ENCODE measurements at places on chromosomes 3 and 15. TPM values are rescaled to one million over a fixed set of nuclear protein-coding genes. Genes with fewer than 3 reads are reported as not detected.

Gene ADCY5
- 8.0 TPM for total RNA-seq

Gene SLC27A2
- not detected for total RNA-seq

Gene GOLGA6L2
- not detected for total RNA-seq

Gene CYP19A1
- not detected for total RNA-seq

Gene MYEF2
- 20.5 TPM for total RNA-seq

Gene TUSC7
- not detected for total RNA-seq

Gene PCBP4
- 63.8 TPM for total RNA-seq

Gene SAMMSON
- 0.39 TPM for total RNA-seq
